ENCODE measurements at places on chromosomes 2 and 18. TPM values are rescaled to one million over a fixed set of nuclear protein-coding genes. Genes with fewer than 3 reads are reported as not detected.

Gene TFCP2L1
- total RNA-seq, result not detected

Gene WIPF1
- total RNA-seq, result 40.3 TPM

Gene UGT1A10
- total RNA-seq, result not detected

Gene CASP10
- total RNA-seq, result 11.6 TPM

Gene CFC1
- total RNA-seq, result not detected

Gene LGALSL
- total RNA-seq, result 1.5 TPM

Gene RGPD4
- not detected for total RNA-seq

Gene MBD2
- 29.1 TPM for total RNA-seq

Gene NRP2
- 18.5 TPM for total RNA-seq

Gene SP140
- total RNA-seq, result 0.87 TPM

Gene CHMP3
- 139 TPM for total RNA-seq

Gene PIEZO2
- 3.0 TPM for total RNA-seq

Gene LOXL3
- 53.9 TPM for total RNA-seq

Gene MC4R
- not detected for total RNA-seq

Gene TMEM169
- 0.29 TPM for total RNA-seq

Gene RTTN
- 22.8 TPM for total RNA-seq

Gene ARHGAP28
- 13.4 TPM for total RNA-seq
